ENCODE measurements at places on chromosomes 7 and 10.
A peak's percentile ranks its signal among the peaks of the same experiment; 100 is the strongest.

DNA sequence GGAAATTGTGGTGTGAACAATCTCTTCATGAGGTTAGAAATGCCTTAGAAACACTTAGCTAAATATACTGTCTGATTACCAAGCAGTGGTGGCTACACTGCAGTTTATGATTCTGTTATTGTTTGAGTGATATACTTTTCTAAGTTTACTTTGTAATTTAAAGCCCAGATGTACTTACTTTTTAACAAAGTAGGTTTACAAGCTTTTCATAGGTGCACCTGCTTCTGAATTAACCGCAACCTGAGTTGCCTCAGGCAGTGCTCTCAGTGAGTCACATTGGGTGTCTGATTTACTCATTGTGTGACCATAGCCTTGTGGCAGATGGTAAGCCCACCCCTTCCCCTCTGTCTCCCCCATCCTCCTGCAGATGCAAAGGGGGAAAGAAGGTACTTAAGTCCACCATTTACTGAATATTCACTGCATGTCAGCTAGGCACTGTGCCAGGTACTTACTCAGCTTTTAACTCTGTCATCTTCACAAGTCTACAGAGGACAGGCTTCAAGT lies 9.0 kb downstream of the MTURN start:
- no peaks in the 10 kb centered on the region for H3K36me3 ChIP-seq
- no peak overlapping the region for H3K4me3 ChIP-seq
- H3K4me1 ChIP-seq, result peaks cover 9% of the 10 kb centered on the region
- DNase-seq, result no peak

DNA sequence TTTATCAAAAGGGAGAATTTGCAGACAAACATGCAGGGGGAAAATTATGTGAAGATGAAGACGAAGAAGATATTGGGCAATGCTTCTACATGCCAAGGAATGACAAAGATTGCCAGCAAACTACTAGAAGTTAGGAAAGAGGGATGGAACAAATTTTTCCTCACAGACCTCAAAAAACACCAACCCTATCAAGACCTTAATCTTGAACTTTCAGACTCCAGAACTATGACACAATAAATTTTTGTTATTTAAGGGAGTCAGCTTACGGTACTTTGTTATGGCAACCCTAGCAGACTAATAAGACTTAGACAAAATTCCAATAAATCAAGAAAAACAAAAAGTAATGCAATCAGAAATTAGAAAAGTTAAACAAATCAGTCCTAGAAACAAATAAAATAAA lies 280.0 kb upstream of the GNAI1 start:
- H3K4me3 ChIP-seq, result no peak overlapping the region
- H3K27ac ChIP-seq, result no peak overlapping the region
- no peaks in the 10 kb centered on the region for H3K36me3 ChIP-seq
- no peak for DNase-seq

DNA sequence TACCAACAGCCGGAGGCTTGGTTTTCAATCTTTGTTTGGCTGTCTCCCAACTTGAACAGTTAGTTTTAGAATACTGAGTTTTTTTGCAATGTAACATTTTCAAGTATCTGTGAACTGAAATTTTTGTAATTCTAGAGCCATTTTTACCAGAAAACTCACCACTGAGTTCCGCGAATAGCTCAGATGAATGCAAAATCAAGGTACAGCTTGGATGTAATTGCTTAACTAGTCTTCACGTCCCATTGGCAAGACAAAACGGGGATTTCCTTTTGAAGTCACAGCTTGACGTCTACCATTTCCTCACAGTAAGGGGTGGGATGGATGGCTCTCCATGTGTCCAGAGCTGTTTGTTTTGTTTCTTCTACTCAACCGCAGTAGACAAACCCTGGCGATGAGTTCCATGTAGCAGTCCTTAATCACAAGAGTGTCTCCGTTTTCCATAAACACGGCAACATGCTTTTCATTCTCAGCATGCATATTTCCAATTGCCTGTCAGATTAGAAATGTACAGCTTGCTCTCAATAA lies 55.8 kb upstream of the FGFR2 start:
- H3K4me1 ChIP-seq, result no peaks in the 10 kb centered on the region
- no peak for DNase-seq
- no peak overlapping the region for H3K27ac ChIP-seq
- H3K4me3 ChIP-seq, result no peak overlapping the region

DNA sequence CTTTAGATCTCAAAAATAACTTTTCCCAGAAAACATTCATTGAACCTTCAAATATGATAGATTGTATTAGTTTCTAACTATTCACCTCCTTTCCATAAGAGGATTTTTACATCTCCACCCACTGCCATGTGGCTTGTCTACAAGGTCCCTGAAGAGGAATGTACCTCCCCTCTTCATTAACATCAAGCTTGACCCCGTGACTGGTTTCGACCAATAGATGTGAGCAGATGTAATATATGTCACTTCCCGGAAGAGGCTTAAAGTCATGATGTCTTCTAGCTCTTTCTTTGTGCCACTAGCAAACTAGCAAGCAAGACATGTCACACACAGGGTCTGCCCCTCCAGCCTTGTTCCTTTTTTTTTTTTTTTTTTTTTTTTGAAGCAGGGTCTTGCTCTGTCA lies 6.9 kb downstream of the BAZ1B start:
- H3K36me3 ChIP-seq, result peaks cover 72% of the 10 kb centered on the region
- H3K4me3 ChIP-seq, result no peak overlapping the region
- no peaks in the 10 kb centered on the region for H3K27me3 ChIP-seq
- no peak overlapping the region for H3K27ac ChIP-seq

DNA sequence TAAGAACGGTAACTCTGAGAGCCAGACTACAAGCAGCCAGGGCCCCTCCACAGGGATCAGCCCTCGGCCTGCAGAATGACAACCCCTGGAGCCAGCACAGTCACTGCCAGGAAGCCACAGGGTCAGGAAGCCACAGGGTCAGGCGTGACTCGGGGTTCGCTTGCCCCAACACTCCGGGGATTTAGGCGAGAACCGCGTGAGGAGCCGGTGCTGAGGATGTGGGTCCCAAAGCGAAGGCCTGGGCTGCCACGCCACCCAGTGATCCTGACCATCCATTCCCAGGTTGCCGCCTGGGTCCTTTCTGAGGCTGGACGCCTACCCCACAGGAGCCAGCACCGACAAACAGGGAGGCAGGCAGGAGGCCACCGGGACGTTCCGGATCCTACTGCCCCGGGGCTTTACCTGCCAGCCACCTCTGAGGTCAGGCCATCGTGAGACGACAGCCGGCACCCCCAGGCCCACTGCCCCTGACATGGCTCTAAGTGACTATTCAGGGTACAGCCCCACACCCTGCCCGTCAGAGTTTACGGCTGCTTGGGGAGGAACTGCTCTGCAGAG lies 228.6 kb downstream of the ELFN1 start:
- no peak for DNase-seq
- H3K27ac ChIP-seq, result no peak overlapping the region
- H3K4me3 ChIP-seq, result no peak overlapping the region
- peaks cover 2% of the 10 kb centered on the region for H3K4me1 ChIP-seq

- H3K36me3 ChIP-seq, result peaks cover 38% of the 10 kb centered on the region
- H3K4me3 ChIP-seq, result no peak overlapping the region
- no peak overlapping the region for H3K27ac ChIP-seq
These were observed 5.8 kb downstream of the EIF4EBP2 start for GRCh38 chr10:70409772-70410171.

DNA sequence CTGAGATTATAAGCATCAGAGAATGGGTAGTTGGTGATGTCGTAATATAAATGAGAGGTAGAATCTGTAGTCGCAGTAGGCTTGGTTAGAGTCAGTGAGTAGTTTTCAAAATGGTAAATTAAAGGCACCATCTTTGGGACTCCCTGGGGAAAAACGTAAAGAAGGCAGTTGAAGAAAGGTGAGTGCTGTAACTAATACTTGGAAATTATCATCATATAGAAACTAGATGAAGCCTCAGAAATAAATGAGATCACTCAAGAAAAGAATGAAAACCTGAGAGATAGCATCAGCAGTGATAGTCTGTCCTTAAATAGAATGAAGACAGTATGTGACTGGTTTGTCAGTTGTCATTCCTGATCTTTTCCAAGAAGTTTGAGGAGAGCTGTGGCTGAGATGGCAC lies 23.8 kb downstream of the PALS2 start:
- H3K36me3 ChIP-seq, result peaks cover 6% of the 10 kb centered on the region
- DNase-seq, result no peak
- no peak overlapping the region for H3K27ac ChIP-seq
- H3K4me1 ChIP-seq, result no peaks in the 10 kb centered on the region

DNA sequence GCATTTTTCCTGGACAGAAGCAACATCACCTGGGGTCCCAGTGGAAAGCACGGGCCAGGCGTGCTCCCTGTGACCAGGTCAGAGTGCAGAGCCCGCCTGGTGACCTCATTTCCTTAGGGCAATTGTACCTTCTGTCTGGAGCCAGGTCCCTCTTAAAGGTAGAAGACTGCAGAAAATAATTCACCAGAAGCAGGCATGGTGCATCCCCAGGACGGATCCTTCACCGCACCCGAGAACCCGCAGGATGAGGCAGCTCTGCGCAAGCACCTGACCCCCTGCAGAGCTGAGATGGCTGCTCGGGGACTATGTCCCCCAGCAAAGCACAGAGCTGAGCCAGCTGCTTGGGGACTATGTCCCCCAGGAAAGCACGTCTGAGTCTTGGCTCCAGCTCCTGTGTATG lies 557.6 kb downstream of the PTPRN2 start:
- H3K4me3 ChIP-seq, result no peak overlapping the region
- no peak overlapping the region for H3K27ac ChIP-seq
- no peaks in the 10 kb centered on the region for H3K4me1 ChIP-seq
- no peak for DNase-seq
- H3K36me3 ChIP-seq, result peaks cover 2% of the 10 kb centered on the region

GRCh38 chr10:96285331-96285752 lies 14.0 kb upstream of the BLNK start:
- H3K36me3 ChIP-seq, result no peaks in the 10 kb centered on the region
- no peak overlapping the region for H3K4me3 ChIP-seq
- no peak for DNase-seq

DNA sequence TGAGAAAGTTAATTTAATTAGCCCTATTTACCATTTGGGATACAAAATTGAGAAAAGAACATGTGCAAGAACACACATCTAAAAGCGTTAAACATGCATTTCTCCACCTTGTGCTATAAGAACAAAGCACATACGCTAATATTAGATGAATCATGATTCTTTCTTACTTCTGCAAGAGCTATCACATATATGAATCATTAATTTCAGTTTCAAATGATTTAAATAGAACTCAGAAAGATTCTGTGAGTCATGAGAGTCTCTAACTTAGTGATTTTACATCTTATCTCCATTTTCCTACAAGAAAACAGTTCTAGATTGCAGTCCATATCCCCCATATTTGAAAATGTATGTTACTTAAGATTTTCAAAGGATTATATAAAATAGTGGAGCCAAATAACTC lies 173.9 kb downstream of the RNLS start:
- no peak for DNase-seq
- peaks cover 6% of the 10 kb centered on the region for H3K36me3 ChIP-seq
- H3K27me3 ChIP-seq, result no peaks in the 10 kb centered on the region
- H3K27ac ChIP-seq, result no peak overlapping the region
- H3K4me1 ChIP-seq, result no peaks in the 10 kb centered on the region
- no peak overlapping the region for H3K4me3 ChIP-seq

GRCh38 chr7:51472873-51473272 lies 156.3 kb upstream of the COBL start:
- H3K27ac ChIP-seq, result no peak overlapping the region
- DNase-seq, result no peak
- no peaks in the 10 kb centered on the region for H3K36me3 ChIP-seq
- H3K4me1 ChIP-seq, result peaks cover 26% of the 10 kb centered on the region
- no peak overlapping the region for H3K4me3 ChIP-seq
- H3K27me3 ChIP-seq, result peaks cover 14% of the 10 kb centered on the region

DNA sequence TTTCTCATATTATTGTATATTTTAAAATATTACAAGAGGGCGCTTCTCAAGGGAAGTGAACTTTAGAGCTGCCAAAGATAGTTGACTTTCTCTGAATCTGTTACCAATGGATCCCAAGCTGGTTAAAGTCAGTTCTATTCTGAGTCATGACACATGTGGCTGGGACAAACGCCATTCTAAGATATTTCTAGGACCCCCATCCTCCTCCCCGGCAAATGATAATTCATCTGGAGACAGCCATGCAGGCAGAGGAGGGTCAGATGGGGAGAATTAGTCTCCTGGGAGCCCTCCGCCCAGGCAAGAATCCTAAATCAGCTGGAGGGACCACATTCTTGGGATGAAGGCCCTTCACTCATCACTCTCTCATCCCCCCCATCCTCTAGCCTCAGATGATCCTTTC lies 187.7 kb downstream of the GFRA1 start:
- H3K4me1 ChIP-seq, result no peaks in the 10 kb centered on the region
- no peak for DNase-seq
- no peaks in the 10 kb centered on the region for H3K36me3 ChIP-seq

DNA sequence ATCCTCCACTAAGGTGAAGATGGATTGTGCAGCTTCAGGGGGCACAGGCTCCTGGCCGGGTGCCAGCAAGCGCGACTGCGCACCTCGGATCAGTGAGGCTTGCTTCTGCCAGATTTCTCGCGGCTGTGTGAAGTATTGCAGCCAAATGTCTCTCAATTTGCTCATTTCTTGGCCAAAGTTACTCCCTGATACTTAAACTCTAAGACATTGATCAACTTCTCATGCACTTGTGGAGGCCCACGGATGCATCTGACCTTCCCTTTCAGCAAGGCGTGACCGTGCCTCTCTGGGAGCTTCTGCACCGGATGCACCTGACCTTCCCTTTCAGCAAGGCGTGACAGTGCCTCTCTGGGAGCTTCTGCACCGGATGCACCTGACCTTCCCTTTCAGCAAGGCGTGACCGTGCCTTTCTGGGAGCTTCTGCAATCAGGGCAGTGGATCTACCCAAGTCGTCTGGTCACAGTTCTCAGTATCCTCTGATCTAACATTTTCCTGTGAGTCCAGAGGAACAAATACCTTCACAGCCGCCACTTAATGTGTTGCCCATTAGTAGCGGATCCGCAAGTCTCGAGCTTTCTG lies 248.3 kb downstream of the ADARB2 start:
- H3K36me3 ChIP-seq, result no peaks in the 10 kb centered on the region
- DNase-seq, result no peak
- H3K4me3 ChIP-seq, result no peak overlapping the region
- H3K4me1 ChIP-seq, result no peaks in the 10 kb centered on the region
- H3K27me3 ChIP-seq, result no peaks in the 10 kb centered on the region

GRCh38 chr7:952548-953441 lies 1.7 kb downstream of the ADAP1 start:
- H3K36me3 ChIP-seq, result no peaks in the 10 kb centered on the region
- no peaks in the 10 kb centered on the region for H3K27me3 ChIP-seq
- peak overlapping the region; percentile 29 for H3K4me3 ChIP-seq
- no peak overlapping the region for H3K27ac ChIP-seq
- H3K4me1 ChIP-seq, result peaks cover 17% of the 10 kb centered on the region
